Stimulated activated CD4-positive, alpha-beta T cell treated with anti-CD3 and anti-CD28 coated beads, Interleukin-1b, Interleukin-23, amount 100 ng/mL, for 48 hours (primary cell): ENCODE measurements at places on chromosomes 7 and 10.
A peak's percentile ranks its signal among the peaks of the same experiment; 100 is the strongest.

- DNase-seq: no peak
Observed at GRCh38 chr10:80767963-80768362, 230.3 kb downstream of the SH2D4B start.

GRCh38 chr7:80053124-80053523 is 81.5 kb upstream of the GNAI1 start:
- no peak for DNase-seq

DNA sequence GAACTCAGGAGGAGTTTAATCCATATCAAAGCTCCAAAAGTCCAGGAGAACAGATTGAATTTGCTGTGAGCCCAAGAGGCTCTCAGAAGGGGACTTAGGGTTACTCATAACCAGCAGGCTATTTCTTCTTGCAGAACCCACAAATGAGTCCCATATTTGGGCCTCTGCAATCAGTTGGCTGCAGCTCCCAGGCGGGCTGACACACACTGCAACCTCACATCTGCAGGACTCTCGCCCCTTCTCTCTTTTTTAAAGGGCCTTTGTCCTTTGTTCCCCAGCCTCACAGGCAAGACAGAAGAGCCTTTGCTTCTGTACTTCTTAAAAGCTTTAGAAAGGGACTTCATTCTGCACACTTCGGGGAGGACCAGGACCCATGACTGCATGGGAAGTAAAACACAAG is 26.7 kb downstream of the CREB3L2 start:
- DNase-seq: no peak

- no peak for DNase-seq
Observed at GRCh38 chr10:111531690-111532089, 454.9 kb downstream of the ADRA2A start.

DNA sequence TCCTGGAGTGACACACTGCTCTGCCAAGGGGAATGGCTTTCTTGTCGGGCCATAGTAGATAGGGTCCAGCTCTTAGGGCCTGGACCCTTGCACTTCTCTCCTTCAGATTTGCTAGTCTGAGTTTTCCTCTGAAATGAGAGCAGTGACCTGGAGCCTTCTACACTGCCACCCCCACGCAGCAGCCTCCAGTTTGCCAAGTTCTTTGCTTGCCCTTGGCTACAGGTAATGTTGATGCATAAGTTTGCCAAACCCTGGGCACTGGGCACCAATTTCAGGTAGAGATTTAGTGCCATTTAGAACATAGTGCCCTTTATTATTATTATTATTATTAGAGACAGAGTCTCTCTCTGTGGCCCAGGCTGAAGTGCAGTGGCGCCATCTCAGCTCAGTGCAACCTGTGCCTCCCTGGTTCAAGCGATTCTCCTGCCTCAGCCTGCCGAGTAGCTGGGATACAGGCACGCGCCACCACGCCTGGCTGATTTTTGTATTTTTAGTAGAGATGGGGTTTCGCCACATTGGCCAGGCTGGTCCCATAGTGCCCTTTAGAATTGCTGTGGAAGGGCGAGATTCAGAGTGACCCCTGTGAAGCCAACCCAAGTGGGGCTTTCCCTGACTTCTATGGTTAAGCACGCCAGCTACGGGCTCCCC is 14.5 kb downstream of the EEPD1 start:
- no peak for DNase-seq

GRCh38 chr10:97519342-97519741 is 20.6 kb downstream of the UBTD1 start:
- DNase-seq: no peak

DNA sequence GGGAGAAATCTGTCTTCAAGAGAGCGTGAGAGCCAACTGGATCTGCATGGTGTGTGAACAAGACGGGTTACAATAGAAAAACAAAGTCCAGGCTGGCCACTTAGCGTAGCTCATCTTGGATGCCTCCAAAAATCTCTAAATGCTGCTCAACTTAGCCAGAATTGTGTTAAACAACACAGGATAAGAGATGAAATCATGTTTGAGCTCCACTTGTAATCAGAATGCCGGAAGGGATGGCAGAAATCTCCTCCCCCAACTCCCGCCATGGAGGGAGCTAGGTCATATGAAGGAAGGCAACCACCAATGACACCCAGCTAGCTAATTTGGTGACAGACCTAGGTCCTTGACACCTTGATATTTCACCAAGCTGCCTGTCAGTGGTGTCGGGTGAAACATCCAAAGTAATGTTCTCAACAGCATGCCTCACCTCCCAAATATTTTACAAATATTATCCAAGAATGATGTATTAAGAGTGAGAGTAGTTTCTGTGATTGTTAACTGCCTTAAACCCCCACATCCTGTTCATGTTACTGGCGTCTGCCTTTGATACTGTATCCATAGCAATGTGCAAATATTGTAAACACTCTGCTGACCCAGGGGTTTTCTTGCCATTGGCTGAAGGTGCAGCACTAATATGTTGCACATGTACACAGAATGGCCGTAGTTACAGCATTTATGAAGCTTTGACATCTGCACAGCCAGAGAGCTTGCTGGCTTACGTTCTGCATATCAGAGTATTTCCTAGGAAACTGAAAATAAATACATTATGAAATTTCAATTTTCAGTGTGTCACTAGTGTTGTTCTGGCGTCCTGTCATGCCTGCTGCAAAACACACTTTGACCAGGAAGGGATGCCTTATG is 25.8 kb downstream of the TMEM254 start:
- DNase-seq: no peak

- no peak for DNase-seq
Observed at GRCh38 chr7:80815733-80816132, 103.1 kb downstream of the SEMA3C start.

DNA sequence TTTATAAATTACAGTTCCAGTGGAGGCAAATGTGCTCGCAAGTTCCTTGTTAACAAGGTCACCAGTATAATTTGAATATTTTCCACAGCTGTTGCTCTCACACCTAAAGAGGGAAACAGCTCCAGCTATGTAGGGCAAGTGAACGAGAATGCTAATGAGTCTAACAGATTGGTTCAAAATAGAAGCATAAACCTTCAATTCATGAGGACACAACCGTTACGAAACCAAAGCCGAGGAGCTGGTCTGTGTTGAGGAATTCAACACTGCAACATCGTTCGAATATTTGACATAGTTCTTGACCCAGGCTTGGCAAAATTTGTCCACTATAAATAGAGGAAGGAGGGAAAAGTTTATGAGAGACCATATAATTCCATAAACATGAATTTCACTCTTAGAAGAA is 161.3 kb downstream of the KLF6 start:
- no peak for DNase-seq

GRCh38 chr7:159207393-159207792 is 62.7 kb upstream of the VIPR2 start:
- no peak for DNase-seq

DNA sequence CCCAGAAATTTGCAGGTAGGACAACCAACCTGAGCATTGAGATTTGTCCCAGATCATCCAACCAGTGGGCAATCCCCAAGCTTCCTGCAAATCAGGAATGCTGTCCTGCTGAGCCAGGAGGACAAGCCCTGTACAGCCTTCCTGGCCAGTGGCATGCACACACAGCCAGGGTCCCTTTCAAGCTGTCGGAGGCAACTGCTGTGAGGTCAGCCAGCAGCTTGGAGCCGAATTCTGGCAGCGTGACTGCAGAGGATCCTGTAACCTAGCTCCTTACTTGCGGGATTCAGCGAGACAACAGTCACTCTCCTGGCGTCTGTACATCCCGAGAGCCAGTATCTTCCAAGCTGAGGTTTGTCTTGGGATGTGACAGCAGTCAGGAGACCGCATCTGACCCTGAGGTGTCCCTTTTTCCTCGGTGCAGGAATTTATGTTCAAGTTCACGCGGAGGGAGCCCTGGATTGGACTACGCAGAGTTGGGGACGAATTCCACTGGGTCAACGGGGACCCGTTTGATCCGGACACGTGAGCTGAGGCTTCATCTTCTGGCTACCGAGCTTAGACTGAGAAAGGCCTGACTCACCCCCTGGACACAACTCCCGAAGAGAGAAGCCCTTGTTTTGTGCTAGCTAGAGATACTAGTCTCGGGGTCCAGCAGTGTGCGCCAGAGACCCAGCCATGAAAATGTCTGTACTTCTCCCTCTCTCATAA is 18.3 kb downstream of the CLEC2L start:
- DNase-seq: no peak

GRCh38 chr7:18290223-18290622 is 205.3 kb upstream of the HDAC9 start:
- DNase-seq: no peak

DNA sequence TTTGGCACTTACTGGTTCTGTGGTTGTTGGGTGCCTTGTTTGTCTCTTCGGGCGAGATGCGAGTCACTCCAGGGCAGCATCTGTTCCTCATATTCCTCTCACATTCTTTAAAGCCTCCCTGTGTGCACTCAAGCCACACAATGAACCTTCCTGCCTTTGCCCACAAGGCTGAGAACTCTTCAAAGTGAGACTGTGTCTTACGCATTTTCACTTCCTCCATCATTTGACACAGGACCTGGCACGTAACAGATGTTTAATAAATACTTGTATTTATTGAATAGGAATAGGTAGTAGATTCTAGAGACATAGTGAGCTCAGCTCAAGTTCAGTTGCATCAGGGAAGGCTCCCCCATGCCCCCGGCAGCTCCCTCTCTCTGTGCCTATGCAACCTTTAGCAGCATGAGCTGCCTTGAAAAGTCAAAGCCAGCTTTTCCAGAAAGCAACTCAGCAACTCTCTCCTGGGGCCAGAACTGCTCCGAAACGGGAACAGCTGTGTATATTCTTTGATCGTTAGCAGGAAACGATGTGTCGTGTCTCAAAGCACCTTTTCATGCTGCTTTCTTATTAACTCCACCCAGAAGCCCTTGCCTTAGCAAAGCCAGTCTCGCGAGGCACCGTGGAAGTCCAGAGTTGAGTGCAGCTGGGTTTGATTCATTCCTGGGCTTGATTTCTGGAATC is 97.5 kb downstream of the PFKFB3 start:
- peak; percentile 53 for DNase-seq

GRCh38 chr10:110508806-110509544 is 11.3 kb downstream of the DUSP5 start:
- DNase-seq: no peak

DNA sequence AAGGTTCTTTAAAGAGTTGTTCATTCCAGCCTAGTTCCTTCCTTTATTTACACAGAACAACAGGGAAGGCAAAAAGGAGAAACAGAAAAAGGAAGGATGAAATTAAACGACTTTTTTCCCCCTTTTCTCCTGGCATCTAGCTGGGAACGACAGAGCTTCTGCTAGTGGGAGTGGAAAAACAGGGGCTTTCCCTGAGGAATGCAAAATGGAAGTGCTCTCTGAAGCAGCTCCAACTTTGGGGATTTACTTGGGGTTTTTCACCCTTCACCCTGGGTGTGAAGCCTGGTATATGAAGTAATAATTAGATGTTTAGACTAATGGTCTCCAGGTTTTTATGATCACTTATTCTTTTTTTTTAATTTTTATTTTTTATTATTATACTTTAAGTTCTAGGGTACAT is 4.2 kb downstream of the PMPCB start:
- no peak for DNase-seq

GRCh38 chr10:61890881-61891409 is 10.6 kb upstream of the ARID5B start:
- DNase-seq: no peak

DNA sequence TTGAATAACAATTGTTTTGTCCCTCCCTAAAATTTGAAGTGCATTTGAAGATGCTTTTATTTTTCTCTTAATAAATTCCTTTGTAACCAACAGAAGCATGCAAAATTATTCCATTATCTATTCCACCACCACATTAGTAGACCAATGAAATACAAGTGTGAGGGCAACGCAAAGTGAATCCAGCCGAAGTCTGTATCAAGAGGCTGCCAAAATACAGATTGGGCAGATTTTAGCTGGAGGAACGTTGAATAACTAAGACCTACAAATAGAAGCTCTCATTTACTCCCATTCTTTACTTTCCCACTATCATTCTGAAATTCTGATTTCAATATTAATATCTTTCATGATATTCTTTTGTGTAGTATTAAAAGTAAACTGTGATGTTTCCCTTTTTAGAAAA is 233.7 kb downstream of the BMPER start:
- no peak for DNase-seq

- DNase-seq: no peak
Observed at GRCh38 chr7:148720472-148720871, 21.8 kb downstream of the CUL1 start.

- no peak for DNase-seq
Observed at GRCh38 chr10:133364645-133365431, 7.0 kb upstream of the FUOM start.

DNA sequence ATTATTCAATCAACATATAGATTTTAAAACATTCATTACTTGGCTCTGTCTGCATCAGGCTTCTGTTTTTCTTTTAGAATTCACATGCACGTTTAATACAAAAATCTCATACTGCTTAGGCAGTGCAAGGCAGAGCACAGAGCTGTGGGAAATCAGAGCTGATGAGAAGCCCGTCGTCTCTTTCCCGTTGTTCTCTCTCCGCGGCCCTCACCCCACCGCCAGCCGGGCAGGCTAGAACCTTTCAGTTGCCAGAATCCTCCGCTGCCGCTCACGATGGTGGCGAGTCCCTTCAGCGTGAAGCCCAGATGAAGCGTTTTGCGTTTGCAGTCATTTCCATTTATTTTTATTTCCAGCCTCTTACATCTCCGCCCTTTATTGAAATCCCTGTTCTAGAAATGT is 648.2 kb downstream of the SDK1 start:
- no peak for DNase-seq
